Activated naive CD8-positive, alpha-beta T cell treated with anti-CD3 and anti-CD28 coated beads, Interleukin-2, amount 10 ng/mL, durations not matched to agents 7 days and 5 days (primary cell): ENCODE measurements at places on chromosomes 12 and 14.

- no peak for DNase-seq
Observed at GRCh38 chr12:54068418-54069070, 14.9 kb downstream of the HOXC4 start.

GRCh38 chr14:85315290-85315689 is 214.7 kb upstream of the FLRT2 start:
- no peak for DNase-seq

DNA sequence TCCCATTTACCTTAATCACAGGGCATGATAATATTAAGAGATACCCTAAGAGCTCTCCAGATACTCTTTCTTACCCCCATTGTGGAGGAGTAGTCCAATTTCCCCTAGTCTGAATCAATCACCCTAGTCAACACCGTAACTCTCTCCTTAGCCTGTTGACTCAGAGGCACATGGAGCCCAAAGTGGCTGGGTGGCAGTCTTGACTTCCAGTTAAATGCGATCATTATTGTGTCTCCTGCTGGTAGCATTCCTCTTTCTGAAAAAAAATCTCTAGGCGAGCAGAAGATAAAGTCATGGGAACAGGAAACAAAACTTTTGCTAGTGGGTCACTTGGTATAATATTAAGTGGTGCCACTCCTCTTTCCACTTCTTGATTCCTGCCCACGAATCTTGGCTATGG is 46.4 kb downstream of the EMP1 start:
- DNase-seq = no peak

DNA sequence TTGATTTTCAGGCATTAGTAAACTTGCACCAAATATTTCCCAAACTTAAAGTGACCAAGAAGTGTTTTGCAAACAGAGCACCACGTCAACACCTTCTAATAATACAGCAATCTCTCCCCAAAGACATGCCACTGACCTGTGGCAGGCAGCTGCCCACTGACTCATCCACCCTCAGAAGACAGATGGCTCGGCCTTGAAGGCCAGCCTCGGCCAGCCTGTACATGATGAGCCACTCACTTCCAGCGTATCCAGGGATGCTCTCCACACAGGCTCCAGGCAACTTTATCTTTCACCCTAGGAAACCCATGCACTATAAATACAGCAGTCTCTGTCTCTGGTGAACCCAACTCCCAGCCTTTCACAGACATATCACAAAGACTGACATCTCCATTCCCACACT is 62.7 kb downstream of the TUNAR start:
- no peak for DNase-seq

GRCh38 chr12:23354800-23355199 is 594.7 kb downstream of the SOX5 start:
- DNase-seq = no peak

DNA sequence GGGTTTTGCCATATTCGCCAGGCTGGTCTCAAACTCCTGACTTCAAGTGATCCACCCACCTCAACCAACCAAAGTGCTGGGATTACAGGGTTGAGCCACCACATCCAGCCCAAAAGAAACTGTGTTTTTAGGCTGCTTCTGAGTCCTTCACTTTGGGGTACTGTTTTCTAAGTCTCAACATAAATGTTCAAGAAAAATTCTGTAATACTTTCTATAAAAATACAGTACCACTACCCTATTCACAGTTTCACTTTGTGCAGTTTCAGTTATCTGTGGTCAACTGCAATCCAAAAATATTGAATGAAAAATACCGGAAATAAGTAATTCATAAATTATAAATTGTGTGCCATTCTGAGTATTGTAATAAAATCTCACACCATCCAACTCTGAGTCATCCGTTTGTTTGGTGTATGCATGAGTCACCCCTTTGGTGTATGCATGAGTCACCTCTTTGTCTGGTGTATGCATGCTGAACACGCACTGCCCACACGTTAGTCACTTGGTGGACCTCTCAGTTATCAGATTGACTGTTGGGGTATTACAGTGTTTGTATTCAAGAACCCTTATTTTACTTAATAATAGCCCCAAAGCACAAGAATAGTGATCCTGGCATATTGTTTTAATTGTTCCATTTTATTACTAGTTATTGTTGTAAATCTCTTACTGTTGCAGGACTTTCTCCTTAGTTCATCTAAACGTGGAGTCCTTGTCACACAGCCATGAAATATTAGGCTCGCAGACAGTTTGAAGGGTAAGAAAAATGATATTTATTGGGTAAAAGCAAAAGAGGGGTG is 190.2 kb downstream of the FSCB start:
- no peak for DNase-seq

DNA sequence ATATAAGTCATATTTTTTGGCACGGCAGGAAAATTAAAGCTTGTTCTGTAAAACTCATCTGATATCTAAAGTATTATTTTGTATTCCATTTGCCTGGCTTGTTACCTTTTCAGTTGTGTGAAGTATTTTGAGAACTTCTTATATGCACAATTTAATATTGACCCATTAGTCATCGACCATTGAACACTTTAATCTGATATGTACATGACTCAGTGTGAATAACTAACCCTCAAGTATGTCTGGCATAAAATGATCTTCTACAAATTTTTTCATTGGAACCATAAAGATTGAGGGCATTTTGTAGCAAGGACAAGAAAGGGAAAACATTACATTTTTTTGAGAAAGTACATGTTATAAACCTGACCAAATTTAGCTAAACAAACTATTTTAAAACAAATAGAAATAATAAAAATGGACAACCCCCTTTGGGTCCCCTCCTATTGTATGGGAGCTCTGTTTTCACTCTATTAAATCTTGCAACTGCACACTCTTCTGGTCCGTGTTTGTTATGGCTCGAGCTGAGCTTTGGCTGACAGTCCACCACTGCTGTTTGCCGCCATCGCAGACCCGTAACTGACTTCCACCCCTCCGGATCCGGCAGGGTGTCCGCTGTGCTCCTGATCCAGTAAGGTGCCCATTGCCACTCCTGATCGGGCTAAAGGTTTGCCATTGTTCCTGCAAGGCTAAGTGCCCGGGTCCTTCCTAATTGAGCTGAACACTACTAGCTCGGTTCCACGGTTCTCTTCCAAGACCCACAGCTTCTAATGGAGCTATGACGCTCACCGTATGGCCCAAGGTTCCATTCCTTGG is 118.8 kb downstream of the SLC6A15 start:
- DNase-seq = no peak

DNA sequence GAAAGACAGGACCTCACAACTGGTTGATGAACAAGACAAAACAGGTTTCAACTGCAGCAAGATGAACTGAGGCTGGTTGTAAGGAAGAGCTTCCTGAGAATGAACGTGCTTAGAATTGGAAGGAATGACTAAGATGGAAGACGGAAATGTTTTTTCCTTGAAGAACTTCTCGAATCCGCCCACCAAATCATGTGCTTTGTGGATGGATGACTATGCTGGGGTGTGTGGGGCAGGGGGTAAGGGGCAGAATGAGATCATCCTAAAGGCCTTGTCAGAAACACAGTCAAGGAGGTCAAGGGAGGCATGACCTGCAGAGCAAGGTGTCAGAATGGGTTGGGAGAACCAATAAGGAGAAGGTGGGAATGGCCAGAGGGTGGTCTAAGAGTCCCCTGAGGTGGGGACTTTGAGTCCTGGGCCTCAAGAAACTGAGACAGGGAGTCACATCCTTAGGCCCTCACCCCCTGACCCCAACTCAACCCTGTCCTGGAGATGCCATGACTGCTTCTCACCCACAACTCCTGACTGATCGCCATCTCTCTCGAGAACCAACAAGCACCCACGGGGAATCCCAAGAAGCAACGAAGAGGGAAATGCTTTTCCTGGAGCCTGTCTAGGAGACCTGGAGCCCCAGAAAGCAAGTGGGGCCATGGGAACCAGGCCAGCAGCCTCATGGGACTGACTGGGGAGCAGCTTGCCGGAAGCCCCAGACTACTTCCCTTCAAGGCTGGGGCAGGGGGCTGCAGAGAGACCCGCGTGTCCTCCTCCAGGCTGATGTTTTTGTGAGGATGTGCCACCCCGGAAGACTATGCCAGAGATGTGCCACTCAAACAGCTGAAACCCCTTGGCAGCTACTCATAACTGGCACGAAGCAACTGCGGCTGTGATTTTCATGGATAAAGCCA is 84.0 kb downstream of the ACTN1 start:
- no peak for DNase-seq

GRCh38 chr12:9625019-9625418 is 17.3 kb upstream of the KLRB1 start:
- no peak for DNase-seq

DNA sequence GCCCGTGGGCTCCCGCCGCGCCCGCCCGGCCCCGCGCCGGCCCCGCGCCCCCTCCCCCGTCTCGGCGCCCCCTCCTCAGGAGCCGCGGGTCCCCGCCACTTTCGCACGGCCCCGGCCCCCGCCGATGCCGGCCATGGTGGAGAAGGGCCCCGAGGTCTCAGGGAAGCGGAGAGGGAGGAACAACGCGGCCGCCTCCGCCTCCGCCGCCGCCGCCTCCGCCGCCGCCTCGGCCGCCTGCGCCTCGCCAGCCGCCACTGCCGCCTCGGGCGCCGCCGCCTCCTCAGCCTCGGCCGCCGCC is 263 bp downstream of the RCOR1 start:
- no peak for DNase-seq
